ENCODE measurements at places on chromosomes 12 and 14.

DNA sequence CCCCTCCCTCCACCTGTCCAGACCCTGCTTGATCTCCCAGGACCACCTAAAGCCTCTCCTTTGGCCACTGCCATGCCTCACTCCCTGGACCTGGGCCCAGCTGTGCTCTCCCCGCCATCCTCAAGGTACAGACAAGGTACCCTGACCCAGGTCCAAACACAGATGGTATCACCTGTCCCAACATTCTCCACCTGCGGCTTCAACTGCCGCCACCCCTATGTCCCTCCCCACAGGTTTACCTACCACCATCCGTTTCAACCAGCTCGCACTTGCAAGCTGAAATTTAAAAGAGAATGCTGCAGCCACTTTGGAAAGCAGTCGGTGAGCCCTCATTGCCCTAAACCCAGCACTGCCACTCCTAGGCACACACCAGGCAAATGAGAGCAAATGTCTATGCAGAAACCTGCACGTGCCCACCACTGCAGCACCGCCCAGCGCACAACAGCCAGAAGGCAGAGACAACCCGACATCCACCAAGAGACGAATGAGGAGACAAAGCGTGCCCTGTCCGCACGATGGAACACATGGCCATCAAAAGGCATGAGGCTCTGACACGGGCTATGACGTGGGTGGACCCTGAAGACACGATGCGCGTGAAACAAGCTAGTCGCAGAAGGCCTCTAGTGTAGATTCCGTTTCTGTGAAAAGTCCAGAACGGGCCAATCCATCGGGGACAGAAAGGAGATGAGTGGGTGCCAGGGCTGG lies 71.0 kb downstream of the RFLNA start:
- peak; percentile 68 for DNase-seq

DNA sequence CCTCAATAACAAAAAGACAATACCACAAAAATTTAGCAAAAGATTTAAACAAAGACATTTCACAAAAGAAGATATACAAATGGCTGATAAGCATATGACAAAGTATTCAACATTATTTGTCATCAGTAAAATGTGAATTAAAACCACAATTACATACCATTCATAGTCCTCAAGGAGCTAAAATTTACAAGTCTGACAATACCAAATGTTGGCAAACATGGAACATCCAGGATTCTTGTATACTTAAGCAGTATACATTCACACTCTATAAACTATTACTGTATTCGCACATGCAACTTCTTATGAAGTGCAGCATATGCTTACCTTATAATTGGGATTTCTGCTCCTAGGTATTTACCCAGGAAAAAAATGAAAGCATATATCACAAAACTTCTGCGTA lies 49.7 kb upstream of the BDKRB2 start:
- DNase-seq: no peak

- DNase-seq: no peak
These were observed 250.3 kb upstream of the FBXO33 start for GRCh38 chr14:39682582-39682981.

- peak; percentile 82 for DNase-seq
These were observed 10.1 kb upstream of the RTRAF start for GRCh38 chr14:51979088-51979709.

- no peak for DNase-seq
These were observed 49.3 kb upstream of the AMN start for GRCh38 chr14:102873131-102873530.

DNA sequence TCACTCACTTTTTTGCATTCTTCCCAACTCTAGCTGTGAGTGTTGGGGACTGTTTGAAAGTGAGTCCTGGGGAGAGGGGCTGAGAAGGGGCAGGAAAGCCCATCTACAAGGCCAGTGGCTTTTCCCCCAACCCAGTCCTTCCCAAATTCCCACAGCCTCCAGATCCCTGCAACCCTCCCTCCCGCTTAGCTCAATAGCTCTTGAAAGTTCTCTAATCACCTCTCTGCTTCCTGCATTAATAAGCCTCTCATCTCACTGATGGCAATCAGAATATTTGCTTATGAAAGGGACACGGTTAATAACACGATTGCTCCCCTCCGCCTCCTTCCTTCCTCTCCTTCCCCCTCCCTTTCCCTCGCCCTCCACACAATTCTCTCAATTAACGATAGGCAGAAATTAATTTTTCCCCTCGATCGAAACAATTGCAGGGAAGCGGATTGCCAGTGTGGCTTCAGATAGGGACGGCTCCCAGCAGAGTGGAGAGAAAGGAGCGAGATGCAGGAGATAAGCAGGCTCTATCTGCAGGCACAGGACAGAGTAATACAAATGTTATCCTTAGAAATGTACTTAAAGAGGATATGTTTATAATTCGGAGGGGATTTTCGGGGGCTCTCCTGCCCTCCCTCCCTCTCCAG lies 15.1 kb upstream of the GPATCH2L start:
- DNase-seq: no peak

DNA sequence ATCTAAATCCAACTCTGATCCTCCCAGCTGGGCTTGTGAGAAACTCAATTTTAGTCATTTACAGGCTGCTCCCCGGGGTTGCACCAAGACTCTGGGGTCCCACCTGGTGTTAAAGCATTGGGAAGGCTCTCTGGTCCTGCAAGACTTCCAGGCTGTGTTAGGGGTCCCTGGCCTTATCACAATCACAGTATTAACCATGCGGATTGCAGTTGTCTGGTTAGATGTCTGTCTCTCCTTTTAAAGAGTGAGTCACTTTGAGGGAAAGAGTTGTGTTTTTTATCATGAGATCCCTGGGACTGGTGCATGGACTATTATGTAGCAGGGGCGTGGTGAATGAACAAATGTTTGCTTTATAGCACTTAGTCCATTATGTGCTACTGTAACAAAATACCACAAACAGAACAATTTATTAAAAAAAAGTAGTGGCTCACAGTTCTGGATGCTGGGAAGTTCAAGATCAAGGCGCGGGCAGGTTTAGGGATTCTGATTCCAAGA lies 531.4 kb downstream of the FUT8 start:
- no peak for DNase-seq

DNA sequence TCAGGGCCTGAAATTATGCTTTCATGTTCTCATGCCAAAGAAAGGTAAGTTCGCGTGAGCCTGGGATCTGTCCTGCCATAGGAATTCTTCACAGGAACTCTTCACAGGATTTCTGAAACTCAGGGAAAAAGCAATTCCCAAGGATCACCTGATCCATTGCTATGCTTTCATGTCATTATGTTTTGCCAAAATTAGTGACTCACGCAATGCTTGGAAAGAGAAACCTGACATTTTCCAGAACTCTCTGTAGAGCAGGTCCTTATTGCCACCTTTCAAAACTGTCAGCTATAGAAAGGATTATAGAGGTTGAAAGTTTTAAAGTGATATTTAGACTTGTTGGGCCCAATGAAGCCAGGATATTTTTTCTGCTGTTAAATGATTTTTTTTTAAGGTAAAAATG lies 6.3 kb upstream of the KCNJ8 start:
- DNase-seq: no peak

DNA sequence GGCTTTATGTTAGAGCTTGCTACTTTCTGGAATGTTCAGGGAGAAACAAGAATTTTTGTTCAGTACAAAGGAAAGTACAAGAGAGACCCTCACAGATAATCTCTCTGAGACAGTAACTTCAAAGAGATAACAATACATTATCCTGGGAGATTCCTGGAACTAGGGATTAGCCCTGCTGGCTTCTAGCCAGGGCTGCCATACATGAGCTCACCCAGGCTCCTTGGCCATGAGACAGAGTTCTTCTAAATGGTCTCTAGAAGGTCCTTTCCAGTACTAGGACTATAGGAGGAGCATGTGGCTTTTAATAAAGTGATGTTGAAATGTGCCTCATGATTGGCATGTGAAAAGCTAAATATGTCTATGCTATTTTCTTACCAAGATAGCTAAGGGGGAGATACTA lies 342.5 kb downstream of the EMP1 start:
- DNase-seq: no peak

DNA sequence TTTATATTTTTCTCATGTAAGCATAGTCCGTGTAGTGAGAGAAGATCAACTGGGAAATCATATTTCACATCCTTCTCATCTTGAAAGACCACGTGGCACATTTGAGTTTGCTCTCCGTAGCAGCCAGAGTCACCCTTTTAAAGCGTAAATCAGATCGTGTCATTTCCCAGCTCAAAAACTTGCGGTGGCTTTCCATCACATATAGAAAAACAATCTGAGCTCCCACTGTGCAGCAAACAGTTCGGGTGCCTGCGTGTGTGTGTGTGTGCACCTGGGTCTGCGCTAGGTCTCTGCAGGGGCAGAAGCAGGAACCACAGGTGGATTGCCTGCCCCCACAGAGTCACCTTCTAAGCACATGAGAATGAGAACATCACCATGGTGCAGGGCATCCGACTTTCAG lies 338.2 kb downstream of the TRHDE start:
- no peak for DNase-seq

DNA sequence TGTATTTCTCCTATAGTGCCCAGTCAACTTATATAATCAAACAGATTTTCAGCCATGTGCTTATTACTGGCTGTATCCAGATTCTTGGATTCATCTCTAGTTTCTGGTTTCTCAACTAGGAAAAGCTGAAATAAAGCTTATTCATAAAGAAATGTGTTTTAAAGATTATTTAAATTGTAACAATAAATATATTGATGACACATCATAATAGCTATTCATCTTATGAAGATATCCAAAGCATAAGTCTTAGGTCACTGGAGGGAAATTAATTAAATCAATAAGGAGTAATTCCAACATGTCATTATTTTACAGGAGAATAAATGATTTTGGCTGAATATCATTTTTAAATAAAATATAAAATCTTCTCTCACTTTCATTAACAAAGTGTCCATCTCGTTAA lies 32.1 kb upstream of the KRR1 start:
- DNase-seq: no peak

GRCh38 chr14:91019673-91020072 lies 40.8 kb downstream of the RPS6KA5 start:
- no peak for DNase-seq

DNA sequence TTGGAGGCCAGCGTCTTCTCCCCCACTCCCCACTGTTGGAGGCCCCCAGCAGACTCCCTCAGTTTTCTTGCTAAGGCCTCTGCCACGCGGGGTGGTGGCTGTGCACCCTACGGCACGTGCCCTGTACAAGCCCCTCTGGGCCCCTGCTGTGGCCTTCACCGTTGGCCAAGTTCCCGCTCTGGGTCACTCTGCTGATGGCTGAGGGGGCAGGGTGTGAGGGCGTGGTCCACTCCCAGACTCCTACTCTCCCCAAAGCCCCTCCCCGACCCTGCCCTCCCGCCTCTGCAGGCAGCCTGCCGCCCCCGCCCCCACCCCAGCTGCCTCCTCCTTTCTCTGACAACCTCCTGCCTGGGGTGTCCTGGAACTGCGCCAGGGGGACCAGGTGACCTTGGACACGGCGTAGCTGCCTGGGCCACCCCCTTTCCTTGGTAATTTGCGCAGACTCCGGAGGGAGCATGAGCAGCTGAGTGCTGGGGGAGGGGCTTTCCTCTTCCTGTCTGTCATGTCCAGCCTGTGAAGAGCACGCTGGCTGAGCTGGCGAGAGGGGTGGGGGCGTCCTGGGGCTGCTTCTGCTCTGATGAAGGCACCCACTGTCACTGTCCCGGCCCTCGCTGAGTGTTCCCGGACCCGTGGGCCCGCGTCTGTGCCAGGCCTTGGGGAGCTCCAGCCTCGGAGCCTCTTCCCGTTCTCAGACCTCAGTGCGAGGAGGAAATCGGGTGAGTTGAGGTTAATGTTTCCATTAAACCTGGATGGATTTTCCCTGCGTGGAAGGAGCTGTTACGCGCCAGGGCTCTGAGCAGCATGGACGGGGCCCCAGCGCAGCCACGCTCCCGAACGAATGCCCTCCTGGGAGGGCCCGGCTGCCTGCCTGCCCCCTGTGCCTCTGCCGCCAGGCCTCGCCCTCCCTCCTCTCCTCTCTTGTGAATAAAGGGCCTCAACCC lies 85.0 kb downstream of the KIF26A start:
- DNase-seq: no peak

DNA sequence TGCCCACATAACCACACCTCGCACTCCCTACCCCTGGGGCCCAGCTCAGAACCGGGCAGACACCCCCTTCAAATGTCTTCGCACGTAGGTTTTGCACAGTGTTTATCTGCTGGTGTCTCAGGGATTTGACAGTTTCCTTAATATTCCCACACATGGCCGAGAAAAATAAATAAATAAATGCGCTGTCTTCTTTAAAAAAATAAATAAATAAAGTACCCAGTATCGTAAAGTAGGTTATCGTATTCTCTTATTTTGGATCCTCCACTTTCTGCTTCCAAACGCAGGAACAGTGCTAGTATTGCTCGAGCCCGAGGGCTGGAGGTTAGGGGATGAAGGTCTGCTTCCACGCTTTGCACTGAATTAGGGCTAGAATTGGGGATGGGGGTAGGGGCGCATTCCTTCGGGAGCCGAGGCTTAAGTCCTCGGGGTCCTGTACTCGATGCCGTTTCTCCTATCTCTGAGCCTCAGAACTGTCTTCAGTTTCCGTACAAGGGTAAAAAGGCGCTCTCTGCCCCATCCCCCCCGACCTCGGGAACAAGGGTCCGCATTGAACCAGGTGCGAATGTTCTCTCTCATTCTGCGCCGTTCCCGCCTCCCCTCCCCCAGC lies 710 bp upstream of the FOS start:
- no peak for DNase-seq

GRCh38 chr12:5194306-5194705 lies 150.6 kb downstream of the KCNA5 start:
- no peak for DNase-seq

DNA sequence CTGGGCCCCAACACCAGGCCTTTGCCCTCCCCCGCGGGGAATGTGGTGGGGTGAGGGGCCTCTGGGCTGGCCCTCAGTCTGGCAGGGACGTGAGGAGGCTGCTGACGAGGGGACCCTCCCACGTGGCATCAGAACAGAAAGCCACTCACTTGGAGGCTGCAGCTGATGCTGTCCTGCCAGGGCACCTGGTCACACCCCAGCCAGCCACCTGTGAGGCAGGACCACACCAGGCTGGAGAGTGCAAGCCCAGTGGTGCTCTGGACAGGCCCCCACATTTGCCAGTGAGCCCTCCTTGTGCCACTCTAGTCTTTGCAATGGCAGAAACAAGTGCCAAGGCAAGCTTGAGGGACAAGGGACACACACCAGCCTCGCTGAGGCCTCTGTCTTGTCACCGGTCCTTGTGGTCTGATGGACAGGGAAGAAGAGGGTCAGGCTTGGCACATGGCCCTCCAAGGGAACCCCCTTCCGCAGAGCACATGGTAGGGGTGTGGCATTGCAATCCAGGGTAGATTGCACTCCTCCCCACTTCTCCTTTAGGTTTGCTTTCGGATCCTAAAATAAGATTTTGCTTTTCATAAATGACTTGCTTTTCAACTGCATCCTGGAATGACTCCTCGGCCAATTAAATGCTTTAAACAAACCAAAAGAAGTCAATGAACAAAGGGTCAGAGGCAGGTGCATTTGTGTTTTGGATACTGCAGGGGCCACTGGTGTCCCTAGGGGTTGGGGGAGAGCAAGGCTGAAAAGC lies 53.7 kb downstream of the CCDC88C start:
- DNase-seq: no peak

- DNase-seq: no peak
These were observed 91.8 kb downstream of the RGS6 start for GRCh38 chr14:72024043-72024407.

GRCh38 chr12:72406111-72406510 lies 133.9 kb downstream of the TRHDE start:
- DNase-seq: no peak

Measured in caudate nucleus (tissue), 63 donors.